ENCODE measurements at places on chromosomes 4 and X.

GRCh38 chrX:18172970-18173369 lies 47.7 kb downstream of the BEND2 start:
- no peak for DNase-seq

DNA sequence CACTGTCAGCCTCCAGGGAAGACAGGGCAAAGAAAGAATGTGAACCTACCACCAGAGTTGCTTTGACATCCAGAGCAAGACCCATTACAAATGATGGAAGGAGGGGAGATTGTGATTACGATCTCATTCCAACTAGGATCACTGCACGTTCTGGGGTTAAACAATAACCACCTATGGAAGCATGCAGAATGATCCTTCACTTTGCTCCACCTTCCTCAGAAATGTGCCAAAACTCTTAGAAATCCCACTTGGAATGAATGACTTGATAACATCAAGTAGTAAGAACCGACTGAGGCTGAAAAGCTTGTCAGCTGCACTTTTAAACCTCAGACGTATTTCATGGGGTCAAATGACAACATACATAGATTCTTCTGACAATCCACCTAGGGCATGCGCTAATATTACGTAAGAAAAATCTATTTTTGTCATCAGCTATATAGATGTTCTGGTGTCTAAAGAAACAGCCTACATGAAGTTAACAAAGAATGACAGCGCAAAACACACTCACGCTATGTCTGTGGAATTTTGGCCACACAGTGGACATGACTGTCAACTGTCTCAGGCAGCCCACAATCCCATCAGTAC lies 3.5 kb upstream of the STS start:
- DNase-seq: no peak

- DNase-seq: no peak
Measured at GRCh38 chr4:84878090-84878489, 88.4 kb downstream of the WDFY3 start.

GRCh38 chr4:12519426-12519825 lies 964.7 kb downstream of the RAB28 start:
- no peak for DNase-seq

- no peak for DNase-seq
Measured at GRCh38 chr4:143148521-143148920, 36.2 kb upstream of the USP38 start.

DNA sequence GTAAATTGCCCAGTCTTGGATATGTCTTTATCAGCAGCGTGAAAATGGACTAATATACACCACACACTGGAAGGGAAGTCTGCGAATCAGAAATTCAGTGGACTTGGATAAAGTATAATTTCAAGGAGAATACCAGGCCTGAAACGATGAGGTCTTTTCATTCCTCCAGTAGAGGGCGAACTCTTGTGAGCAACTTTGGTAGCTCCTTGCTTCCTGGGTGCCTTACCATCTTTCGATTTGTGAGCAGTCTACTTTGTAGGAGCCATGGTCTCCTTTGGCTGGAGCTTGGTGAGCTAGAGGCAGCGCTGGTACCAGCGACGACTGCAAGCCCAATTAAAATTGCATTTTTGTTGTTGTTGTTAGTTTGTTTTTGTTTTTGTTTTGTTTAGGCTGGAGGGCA lies 791.9 kb downstream of the FAT4 start:
- no peak for DNase-seq

DNA sequence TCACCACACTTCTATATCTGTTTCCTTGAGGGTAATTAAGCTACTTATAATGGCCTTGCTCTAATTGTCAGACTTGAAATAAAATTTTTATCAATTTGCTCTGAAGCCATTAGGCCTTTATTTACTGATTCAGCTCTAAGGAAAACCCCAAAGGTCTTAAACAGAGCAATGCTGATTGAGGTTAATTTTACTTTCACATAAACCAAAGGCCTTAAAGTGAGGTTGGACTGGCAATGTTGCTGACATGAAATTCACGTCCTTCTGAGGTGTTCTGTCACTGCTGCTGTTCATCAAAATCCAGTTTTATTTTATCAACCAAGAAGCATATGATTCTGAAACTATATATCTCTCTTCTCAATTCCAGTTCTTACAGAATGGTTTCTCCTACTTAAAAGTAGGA lies 21.7 kb upstream of the GPRIN3 start:
- DNase-seq: no peak

DNA sequence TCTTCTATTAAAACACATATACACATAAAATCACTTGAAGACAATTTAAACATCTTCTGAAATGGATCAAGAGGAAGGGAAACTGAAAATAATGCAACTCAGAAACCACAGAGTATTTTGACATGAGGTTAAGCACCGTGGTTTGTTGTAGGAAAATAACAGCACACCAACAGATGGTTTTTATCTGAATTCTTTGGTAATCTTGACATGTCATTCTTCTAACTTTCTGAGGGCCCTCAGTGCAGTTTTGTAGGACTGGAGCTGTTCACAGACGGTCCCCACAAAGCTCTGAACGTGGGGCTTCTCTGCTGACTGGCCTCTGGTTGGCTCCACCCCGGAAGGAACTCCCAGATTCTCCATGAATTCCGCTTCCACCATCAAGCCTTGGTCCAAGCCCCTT lies 16.0 kb upstream of the TLR8 start:
- DNase-seq: no peak

- DNase-seq: peak; percentile 33
Measured at GRCh38 chrX:46381630-46382029, 163.6 kb downstream of the ZNF674 start.

- DNase-seq: no peak
Measured at GRCh38 chrX:82127228-82128123, 925.6 kb downstream of the SH3BGRL start.

GRCh38 chr4:147198411-147199051 lies 252.9 kb upstream of the TTC29 start:
- no peak for DNase-seq

- no peak for DNase-seq
Measured at GRCh38 chr4:7045961-7046921, 3.1 kb downstream of the TADA2B start.

GRCh38 chr4:117983541-117984365 lies 50.5 kb upstream of the NDST3 start:
- DNase-seq: peak; percentile 53

GRCh38 chrX:148159796-148160195 lies 178.7 kb downstream of the FMR1NB start:
- DNase-seq: no peak

GRCh38 chrX:30597216-30598012 lies 19.8 kb upstream of the TASL start:
- DNase-seq: no peak

DNA sequence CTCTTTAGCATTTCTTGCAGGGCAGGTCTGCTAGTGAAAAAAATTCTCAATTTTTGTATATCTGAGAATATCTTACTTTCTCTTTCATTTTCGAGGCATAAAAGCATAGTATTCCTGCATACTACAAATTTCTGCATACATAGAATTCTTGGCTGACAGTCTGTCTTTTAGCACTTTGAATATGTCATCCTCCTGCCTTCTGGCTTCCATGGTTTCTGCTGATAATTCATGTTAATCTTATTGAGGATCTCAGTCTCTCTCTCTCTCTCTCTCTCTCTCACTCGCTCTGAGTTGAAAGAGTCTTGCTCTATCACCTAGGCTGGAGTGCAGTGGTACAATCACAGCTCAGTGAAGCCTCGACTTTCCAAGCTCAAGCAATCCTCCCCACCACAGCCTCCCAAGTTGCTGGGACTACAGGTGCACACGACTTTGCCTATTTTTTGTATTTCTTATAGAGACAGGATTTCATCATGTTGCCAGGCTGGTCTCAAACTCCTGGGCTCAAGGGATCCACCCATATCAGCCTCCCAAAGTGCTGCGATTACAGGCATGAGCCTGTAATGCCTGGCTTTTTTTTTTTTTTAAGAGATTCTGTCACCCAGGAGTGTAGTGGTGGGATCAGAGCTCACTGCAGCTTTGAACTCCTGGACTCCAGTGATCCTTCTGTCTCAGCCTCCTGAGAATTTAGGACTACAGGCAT lies 161.3 kb downstream of the FNIP2 start:
- no peak for DNase-seq

DNA sequence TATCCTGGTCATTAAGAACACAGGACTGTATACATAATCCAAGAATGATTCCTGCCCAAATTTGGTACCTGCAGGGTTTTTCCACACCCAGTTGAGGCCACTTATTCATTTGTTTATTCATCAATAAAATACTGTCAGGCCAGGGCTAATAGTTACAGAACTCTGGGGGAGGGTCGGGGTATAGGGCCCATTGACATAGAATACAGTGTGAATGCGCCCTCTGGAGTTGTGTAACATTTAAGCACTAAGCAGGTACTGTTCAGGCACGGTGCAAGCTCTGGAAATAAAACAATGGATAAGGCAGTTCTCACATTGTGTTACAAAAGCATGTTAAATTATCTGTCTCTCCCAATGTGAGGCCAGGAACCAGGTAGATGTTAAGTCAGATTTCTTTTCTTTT lies 30.8 kb upstream of the LRBA start:
- no peak for DNase-seq

GRCh38 chrX:2263203-2263602 lies 237.6 kb downstream of the DHRSX start:
- no peak for DNase-seq

GRCh38 chr4:170111546-170111945 lies 21.8 kb upstream of the AADAT start:
- DNase-seq: no peak

DNA sequence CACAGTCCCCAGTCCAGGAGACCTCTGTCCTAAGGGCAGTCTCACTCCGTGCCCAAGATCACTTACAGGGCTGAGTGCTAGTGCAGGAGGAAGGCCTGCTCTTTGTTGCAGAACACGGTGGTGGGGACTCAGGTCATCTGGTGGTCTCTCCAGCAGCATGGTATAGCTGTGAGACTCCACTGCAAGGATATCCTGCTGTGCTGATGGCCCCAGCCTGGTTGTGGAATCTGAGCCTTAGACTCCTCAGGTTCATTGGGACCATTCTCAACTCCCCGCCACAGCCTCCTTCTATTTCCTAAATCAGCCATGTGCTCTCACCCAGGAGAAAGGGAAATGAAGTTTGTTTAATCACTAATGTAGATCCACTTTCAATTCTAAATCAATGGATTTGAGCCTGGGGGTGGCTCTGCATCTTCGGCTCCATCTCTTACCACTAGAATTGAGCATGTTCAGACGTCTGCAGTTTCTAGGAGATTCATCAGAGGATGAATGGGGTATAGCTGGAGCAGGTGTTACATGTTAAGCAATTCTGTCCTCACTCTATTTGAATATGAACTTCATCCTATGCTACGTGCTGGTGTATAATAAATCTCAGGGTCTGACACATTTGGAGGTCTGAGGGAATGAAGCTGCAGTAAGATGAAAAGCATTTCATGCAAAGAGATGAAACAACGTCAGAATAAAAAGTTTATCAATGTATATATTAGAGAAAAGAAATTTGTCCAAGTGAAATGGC lies 189.2 kb downstream of the MGST2 start:
- no peak for DNase-seq

- DNase-seq: no peak
Measured at GRCh38 chr4:147085781-147086180, 140.1 kb upstream of the TTC29 start.

- DNase-seq: peak; percentile 66
Measured at GRCh38 chrX:72003811-72004750, 93.4 kb downstream of the NHSL2 start.

DNA sequence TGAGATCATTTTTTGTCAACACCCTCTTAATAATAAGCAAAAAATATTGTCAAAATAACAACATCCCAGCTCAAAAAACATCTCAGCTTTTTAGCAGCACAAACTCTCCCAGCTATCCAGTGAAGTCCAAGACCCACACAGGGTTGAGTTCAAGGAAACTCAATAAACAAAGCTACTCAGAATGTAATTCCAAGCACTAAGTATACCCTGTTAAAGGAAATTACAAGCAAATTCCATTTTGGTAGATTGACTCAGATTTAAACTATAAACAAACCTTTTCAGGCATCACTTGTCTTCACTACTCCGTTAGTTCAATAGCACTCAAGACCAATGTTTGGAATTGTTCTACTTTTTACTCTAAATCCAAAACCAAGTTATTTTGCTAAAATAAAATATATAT lies 506.0 kb upstream of the INTU start:
- DNase-seq: no peak

DNA sequence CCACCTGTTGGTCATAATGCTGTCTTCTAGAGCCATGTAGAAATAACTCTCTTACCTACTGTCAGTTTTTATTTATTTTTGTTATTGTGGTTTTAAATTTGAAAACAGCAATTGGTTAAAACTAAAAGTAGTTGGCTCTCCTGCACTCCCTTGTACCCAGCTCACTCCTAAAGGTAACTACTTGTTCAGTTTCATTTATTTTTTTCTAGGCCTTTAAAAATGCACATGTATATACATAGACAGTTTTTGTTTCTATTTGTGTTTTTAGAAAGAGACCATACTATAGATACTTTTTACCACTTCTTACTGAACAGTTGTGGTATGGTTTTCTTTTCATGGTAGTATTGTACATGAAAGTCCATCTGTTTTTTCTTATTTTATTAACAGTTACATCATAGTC lies 16.8 kb downstream of the SMAD1 start:
- DNase-seq: no peak

DNA sequence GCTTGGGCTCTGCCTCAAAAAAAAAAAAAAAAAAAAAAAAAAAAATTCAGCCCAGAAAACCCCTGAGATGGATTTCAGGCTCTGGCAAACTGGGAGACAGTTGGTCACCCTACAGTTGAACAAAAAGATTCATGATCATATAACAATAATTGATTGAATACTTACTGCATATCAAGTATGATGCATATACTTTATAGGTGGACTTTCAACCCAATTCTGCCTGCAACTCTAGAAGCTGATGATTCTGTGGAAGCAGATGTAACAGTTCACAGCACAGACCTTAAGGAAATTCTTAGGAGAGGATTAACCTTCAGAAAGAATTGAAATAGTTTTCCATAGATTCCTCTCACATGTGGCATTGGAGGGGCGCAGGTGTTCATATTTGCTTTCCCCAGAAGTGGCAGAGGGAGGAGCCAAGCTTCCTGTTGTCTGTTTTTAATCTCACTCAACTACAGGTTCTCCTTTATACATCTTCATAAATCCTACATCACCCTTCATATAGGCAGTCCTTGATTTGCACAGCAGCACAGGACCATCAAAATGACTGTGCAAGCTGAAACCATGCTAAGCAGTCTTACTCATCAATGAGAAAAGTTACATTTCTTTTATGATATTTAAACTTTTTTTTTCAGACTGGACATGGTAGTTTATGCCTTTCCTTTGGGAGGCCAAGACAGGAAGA lies 149.4 kb upstream of the KLF3 start:
- no peak for DNase-seq

GRCh38 chr4:6523251-6523650 lies 50.8 kb upstream of the PPP2R2C start:
- DNase-seq: peak; percentile 64

DNA sequence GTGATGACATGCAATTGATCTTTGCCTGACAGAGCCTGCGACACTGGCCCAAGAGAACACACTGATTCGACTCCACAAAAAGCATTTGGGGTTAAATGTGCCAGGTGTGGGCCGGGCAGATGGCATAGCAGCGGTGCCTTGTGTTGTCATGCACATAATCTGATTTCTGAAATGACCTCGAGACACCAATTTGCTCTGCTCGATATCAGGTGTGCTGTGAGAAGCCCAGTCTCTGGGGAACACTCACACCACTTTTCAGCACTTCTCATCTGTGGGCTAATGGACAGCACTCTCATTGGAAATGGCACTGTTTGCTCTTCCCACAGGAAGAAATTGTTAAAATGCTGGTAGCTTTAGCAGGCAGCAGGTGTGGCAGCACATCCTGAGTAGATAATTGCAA lies 738.3 kb upstream of the TENM3 start:
- DNase-seq: no peak

- DNase-seq: no peak
Measured at GRCh38 chr4:3223956-3224748, 24.8 kb upstream of the MSANTD1 start.

Data from SW480 (cell line).